Stimulated activated CD4-positive, alpha-beta T cell treated with anti-CD3 and anti-CD28 coated beads, Interleukin-4, amount 100 ng/mL, for 48 hours (primary cell): ENCODE measurements at places on chromosomes 5 and 9.

- no peak for DNase-seq
These were observed 147.6 kb downstream of the SV2C start for GRCh38 chr5:76230711-76231285.

DNA sequence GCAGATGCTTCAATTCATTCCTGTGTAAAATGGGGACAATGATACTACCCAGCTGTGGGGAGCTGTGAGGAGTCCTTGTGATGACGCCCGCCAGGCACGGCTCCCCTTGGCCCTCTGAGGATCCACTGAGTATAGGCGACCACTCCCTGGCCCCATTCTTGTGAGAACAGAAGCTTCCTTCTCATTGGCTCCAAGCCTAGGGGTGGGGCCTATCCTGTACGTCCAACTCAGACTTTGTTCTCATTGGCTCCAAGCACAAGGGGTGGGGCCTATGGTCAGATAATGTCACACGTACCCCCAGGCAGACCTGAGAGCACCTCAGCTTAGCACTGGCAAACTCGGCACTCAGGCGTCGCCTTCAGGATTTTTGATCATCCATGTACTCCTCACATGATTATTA lies 232.9 kb upstream of the MVB12B start:
- DNase-seq: no peak

- DNase-seq: no peak
These were observed 33.8 kb downstream of the EXOC3 start for GRCh38 chr5:476814-477175.

GRCh38 chr5:15510831-15511230 lies 10.9 kb downstream of the FBXL7 start:
- DNase-seq: no peak

DNA sequence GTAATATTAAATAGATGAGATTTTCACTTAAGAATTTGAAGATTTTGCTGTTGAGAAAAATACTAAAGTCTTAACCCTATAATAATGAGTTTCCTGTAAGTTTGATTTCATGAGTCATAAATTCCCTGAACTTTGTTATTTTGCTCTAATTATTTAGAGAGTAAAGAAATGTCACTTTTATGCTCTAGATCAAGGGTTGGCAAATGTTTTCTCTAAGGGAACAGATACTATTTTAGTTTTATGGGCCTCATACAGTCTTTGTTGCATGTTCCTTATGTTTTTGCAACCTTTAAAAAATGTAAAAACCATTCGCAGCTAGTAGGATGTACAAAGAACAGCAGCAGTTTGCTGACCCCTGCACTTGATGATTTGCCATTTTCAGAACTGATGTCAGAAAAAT lies 480 bp upstream of the TXNDC8 start:
- no peak for DNase-seq

GRCh38 chr9:133004999-133005760 lies 25.6 kb upstream of the GTF3C5 start:
- no peak for DNase-seq

GRCh38 chr5:39977066-39977655 lies 552.4 kb upstream of the DAB2 start:
- no peak for DNase-seq

DNA sequence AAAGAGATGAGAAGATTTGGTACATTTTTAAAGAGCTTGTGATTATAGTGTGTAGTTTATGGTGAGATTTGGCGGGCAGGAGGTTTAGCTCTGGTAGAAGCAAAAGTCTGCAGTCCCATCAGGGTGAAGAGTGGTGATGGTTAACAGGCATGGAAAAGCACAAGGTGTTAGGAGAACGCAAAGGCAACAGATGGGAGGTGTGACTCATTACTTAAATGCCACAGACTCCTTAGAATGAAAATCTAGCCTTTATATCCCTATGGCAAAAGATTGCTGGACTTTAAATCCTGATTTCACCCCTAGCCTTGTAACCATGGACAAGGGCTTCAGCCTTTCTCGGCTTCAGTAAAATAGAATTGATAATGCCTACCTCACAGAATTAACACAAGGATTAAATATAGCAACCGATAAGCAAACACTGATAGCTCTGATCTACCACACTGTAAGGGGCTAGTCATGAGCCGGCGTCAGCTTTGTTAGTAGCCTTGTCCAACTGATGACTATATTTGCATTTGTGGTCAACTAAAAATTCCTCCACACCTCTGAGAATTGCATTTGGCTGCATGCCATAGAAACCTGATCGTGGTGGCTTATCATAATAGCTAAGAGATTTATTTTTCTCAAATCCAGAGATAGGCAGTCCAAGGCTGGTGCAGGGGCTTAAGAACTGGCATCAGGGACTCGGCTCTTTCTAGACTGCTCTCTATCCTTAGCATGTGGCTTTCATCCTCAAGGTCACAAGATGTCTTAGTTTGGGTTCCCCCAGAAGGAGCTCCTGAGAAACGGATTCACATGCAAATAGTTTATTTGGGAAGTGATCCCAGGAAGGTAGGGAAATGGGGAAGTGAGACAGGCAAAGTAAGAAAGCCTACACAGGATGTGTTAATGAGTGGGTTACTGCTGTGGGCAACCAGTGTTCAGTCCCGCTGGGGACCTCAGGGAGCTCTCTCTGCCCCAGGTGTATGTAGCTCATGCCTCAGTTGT lies 19.6 kb downstream of the MFAP3 start:
- no peak for DNase-seq

GRCh38 chr5:59221769-59222168 lies 638.9 kb downstream of the RAB3C start:
- DNase-seq: no peak

- DNase-seq: peak; percentile 31
These were observed 34.7 kb downstream of the LHX3 start for GRCh38 chr9:136170006-136170901.

GRCh38 chr5:13591621-13592020 lies 352.9 kb downstream of the DNAH5 start:
- no peak for DNase-seq

- no peak for DNase-seq
These were observed 274.2 kb upstream of the PUM3 start for GRCh38 chr9:3118081-3118480.

GRCh38 chr5:73853091-73853490 lies 227.1 kb downstream of the ARHGEF28 start:
- DNase-seq: no peak

GRCh38 chr9:125745018-125745417 lies 2.2 kb upstream of the PBX3 start:
- no peak for DNase-seq

- no peak for DNase-seq
These were observed 160.9 kb upstream of the RAI14 start for GRCh38 chr5:34495178-34495577.

- DNase-seq: no peak
These were observed 32.5 kb downstream of the TERT start for GRCh38 chr5:1262381-1262780.

DNA sequence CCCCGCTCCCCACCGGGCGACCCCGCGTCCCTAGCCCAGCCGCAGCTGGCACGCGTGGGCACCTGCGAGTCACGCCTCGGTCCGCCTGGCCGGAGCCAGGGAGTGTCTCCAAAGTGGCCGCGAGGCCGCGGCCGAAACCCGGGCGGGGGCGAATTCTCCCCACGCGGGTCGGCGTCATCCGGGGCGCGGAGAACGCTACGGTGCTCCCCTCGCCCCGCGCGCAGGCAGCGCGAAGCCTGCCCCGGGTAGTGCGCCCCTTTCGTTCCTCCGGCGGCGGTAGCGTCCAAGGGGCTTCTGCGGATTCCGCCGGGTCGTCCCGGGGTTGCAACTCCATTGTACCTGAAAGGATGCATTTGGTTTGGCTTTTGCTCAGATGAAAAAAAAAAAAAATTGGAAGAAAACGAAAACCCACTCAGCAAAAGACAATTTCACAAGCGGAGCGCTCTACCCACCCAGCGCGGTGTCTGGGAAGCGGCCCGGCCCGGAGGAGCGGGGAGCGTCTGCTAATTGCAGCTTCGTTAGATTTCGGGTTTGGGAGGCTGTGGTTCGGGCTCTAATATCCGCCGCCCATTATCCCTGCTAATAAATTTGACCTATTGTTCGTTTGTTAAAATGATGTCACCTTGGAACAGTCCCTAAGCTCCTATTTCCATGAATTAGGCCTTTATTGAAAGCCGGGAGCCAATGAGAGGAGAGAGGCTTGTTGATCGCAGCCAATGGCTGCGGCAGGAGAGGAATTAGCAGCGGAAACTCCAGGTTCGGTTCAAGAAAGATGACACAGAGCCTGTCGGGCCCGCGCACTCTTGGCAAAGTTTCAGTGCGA lies at the start of gene TLX3:
Gene TLX3 (plus strand): TSS at position 796 of the 823 bp plus-strand sequence. CDS start 118 bp downstream, outside the sequence.
- no peak for DNase-seq

DNA sequence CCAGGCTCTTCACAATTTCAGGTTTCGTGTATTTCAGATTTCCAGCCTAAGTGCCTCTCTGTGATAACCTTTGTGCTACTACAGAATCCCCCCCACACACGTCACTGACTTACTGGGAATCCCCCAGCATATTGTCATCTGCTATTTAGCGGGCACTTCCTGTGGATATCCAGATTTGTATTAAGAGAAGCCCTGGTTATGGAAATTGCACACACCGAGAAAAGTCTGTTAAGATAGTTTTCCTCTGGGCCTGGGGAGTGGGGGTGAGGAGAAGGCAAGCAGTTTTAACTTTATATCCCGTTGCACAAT lies 269.9 kb downstream of the MED10 start:
- DNase-seq: no peak

GRCh38 chr5:59716029-59716428 lies 177.5 kb downstream of the PDE4D start:
- no peak for DNase-seq

DNA sequence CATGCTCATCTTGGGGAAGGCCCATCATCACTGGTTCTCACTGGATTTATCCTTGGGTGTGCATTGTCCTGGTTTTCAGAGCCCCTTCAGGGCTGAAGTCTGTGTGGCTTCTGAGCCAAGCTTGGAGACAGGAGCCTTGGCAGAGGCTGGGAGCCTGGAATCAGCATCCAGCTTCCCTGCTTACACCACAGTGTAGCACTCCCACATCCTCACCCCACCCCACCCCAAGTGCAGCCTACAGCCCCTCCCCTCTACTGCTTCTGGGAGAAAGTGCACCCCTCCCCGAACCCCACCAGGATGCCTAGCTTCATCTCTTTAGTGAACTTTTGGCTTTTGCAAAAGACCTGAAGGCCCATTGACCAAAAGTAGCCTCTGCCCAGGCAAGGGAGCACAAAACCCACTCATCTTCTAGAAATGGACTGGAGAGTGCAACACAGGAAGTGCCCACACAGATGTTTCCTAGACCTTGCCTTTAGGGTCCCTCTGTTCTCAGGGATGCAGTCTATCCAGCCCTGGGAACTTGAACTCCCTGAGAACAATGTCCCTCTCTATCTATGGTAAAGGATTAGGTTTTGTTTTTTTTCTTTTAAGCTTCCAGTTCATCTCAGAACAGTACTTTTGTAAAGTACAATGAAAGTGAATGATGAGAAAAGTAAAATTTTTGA lies 189.7 kb downstream of the PALM2AKAP2 start:
- DNase-seq: no peak

DNA sequence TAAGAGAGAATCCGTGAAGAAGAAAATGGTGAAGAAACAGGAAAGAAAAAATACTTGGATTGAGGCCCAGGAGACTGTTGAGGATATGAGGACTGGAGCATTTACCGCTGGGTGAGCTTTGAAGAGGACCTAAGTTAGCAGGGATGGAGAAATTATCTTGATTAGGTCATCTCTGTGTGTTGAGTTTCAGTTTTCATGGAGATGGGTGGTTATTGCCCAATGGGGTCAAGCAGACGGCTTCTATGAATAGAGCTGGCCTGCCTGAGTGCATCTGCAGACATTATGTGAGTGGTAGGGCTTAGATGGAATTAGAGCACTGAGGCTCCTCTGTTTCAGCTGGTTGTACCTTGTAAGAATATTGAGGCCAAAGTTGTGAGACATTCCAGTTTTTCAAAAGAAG lies 245.4 kb upstream of the FBXL7 start:
- no peak for DNase-seq

DNA sequence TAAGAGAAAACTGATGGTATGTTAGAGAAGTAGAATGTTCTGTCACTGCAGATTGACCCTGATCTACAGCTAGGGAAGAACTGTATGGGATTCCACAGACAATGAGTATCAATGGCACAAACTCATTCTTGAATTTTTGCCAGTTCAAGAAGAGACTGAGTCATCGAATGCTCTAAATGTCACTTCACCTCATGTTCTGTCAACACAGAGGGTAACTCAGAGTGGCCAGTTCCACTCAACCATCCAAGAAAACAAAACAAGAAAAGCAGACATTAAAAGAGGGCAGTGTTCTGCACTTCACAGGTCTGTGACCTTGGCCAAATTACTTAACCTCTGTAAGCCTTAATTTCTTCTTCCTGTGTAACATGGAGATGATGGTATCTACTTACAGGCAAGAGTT lies 132.2 kb upstream of the HMHB1 start:
- DNase-seq: no peak

- DNase-seq: no peak
These were observed 9.9 kb upstream of the ANKHD1 start for GRCh38 chr5:140391732-140392131.

DNA sequence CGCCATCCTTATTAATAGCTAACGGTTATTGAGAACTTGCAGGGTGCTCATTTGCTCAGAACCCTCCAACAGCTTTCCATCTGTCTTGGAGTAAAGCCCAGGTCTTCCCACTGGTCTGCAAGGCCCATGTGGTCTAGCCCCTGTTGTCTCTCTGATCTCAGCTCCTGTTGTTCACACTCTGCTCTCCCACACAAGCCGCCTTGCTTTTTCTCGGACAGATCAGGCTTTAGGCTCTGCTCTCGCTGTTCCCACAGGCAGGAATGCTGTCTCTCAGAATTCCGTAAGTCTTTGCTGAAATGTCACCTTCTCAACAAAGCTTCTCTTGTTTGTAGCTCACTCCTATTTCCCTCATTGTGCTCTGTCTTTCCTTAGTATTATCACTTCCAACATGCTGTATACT lies 34.3 kb downstream of the GPR107 start:
- no peak for DNase-seq

DNA sequence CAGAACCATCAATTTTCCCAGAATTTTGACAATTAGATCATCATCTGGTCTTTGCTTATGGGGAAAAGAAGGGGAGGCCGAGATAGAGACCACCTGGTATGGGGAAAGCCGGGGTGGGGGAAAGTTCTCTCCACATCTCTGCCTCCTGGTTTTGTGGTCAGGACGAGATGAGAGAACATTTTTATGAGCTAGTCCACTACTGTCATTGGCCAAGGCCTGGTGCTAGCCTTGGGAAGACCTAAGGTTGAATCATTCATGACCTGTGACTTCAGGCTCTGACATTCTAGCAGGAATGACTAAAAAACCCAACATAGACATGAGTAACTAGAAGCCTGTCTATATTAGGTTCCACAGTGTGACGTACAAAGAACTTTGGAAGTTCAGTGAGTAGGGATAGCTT lies 135.2 kb downstream of the PTTG1 start:
- no peak for DNase-seq

DNA sequence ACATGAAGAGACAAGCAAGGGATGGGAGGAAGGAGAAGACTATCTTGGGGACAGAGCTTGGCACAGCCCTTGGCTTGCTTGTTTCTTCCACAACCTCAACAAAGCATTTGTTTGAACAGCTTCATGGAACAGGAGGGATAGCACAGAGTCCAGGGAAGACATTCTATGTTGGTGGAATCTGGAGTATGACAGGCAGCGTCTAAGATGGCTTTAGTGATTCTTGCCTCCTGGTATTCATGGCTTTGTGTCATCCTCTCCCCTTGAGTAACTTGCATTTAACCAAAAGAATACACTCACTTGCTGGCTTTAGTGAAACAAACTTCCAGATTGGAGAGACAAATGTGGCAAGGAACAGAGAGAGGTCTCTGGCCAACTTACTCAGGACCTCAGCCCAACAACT lies 30.8 kb upstream of the RECK start:
- DNase-seq: no peak
